Adipocyte (in vitro differentiated cells): ENCODE measurements at places on chromosomes 13 and 19.

GRCh38 chr19:37932985-37933936, 26.3 kb downstream of the SIPA1L3 start:
- DNase-seq: peak; percentile 19

GRCh38 chr13:25018729-25019115, 77.2 kb upstream of the PABPC3 start:
- DNase-seq: no peak

DNA sequence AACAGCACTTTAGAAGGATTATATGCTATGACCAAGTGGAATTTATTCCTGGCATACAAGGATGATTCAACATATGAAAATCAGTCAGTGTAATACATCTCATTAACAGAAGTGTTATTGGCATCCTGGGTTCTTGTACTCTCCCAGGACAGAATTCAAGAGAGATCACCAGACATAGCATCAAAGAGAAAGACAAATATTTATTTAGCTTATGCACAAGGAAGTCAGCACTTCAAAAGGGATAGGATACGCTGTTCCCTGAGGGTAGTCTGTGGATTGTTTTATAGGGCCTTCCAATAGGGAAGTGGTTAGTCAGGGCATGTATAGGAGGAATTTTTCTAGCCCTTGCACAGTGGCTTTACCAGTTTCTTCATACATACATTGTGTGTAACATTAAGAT, 1238.0 kb downstream of the PCDH17 start:
- DNase-seq: no peak

- DNase-seq: peak; percentile 80
These were observed 674 bp downstream of the BRD4 start for GRCh38 chr19:15331419-15332310.

- no peak for DNase-seq
These were observed 14.5 kb upstream of the ZNF414 start for GRCh38 chr19:8528500-8528899.

DNA sequence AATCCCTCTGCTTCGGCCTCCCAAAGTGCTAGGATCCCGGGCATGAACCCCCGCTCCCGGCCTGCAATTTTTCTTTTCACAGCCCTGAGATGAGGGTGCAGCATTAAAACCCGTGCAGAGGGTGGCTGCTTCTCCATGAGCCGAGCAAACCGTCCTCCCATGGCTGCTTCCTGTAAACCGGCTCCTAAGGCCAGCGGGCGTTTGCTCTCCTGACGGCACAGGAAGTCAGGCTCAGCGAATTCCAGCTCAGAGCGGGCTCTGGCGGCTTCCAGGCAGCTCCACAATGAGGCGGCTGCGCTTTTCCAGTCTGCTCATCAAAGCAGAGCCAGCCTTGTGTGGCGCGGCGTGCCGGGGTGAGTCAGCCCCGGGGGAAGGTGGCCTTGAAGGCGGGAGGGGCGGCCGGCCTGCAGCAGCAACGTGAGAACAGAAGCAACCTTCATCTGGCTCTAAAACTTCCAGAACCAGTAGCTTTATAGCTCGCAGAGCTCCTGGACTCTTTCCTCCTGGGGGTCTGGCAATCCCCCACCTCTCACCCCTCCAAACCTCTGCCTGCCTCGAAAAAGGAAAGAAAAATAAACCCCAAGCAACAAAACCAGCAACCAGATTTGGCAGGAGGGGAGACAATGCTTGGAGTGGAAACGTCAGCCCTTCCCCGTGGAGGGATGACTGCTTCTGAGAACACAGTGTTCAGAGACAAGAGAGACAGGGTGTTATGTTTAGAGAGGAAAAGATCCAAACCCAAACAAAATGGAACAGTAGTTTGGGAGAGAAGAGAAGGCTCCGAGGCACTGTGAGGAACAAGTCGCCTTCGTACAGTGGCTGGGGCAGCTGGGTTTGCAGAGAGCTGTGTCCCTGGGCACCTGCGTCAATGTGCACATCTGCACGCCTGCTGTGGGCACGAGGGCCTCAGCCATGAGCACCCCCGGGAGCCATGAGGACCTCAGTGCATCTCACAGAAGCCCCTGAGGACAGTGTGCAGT, 67.8 kb downstream of the GADD45B start:
- peak; percentile 98 for DNase-seq

DNA sequence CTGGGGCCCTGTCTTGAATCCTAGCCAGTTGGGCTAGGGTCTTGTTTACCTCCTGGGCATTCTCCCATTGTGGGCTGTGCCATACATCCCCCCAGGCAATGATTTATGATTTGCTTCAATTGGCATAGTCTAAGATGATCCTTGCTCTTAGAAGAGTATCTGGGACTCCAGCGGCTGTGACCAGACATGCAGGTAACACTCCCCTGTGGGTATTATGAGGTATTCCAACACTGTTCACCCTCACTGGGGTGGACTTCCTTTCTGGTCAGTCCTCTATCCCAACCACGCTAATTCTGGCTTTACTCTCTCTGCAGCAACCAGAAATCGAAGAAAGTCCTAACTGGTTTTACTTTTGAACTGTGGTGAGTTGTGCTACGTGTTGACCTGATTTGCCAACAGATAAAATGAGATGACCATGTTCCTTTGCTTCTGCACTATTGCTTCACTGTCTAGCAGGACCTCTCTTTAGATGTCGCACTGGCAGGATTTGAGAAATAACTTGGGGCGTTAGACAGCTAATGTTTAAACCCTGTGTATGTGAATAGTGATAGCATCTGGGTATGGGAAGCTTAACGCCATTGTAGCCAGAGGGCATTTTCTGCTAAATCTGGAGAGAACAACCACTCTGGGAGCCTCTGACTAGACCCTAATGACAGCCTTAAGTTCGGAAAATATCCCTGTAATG, 6.7 kb upstream of the LRCH1 start:
- DNase-seq: no peak

DNA sequence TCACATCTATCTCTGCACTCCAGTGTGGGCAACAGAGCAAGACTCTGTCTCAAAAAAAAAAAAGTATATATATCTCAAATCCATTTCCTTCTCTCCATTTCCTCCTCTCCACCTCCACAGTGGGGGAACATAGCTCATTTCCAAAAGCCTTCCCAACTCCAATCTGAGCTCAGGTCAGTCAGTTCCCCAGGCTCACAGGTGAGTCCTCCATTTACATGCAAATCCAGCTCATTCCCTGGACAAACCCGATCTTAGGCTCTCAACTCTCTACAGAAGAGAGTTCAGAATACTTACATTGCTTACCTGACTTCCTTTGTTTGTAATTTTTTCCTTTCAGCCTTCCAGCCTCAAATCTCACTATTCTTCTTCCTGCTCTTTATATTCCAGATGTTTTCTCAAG, 518.3 kb downstream of the GPC6 start:
- DNase-seq: no peak

DNA sequence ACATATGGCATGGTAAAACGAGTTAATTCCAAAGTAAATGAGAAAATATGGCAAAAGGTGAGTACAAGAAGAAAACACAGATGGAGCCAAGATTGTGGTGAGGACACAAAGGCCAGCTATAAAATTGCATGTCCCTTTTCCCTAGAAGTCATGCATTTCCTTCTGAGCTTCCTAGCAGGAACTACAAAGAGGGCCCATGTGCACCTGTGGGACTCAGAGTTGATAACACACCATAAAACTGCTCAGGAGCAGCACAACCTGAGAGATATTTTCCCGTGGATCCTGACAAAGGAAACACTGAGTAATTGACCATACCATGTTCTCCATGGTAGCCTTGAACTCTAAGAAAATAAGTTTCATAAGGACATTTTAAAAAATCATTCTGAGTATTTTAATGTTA, 228.3 kb downstream of the DLEU7 start:
- DNase-seq: no peak

- DNase-seq: no peak
These were observed 104.6 kb upstream of the VSTM2B start for GRCh38 chr19:29421196-29421545.

DNA sequence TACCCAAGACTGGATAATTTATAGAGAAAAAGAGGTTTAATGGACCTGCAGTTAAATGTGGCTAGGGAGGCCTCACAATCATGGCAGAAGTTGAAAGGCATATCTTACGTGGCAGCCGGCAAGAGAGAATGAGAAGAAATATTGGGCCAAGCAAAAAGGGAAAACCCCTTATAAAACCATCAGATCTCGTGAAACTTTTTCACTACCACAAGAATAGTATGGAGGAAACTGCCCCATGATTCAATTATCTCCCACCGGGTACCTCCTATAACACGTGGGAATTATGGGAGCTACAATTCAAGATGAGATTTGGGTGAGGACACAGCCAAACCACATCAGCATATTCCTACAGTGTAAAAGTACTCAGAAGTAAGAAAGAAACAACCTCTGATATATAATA, 4.7 kb upstream of the KBTBD7 start:
- no peak for DNase-seq

GRCh38 chr13:107035778-107036177, 467.8 kb upstream of the ARGLU1 start:
- peak; percentile 80 for DNase-seq

DNA sequence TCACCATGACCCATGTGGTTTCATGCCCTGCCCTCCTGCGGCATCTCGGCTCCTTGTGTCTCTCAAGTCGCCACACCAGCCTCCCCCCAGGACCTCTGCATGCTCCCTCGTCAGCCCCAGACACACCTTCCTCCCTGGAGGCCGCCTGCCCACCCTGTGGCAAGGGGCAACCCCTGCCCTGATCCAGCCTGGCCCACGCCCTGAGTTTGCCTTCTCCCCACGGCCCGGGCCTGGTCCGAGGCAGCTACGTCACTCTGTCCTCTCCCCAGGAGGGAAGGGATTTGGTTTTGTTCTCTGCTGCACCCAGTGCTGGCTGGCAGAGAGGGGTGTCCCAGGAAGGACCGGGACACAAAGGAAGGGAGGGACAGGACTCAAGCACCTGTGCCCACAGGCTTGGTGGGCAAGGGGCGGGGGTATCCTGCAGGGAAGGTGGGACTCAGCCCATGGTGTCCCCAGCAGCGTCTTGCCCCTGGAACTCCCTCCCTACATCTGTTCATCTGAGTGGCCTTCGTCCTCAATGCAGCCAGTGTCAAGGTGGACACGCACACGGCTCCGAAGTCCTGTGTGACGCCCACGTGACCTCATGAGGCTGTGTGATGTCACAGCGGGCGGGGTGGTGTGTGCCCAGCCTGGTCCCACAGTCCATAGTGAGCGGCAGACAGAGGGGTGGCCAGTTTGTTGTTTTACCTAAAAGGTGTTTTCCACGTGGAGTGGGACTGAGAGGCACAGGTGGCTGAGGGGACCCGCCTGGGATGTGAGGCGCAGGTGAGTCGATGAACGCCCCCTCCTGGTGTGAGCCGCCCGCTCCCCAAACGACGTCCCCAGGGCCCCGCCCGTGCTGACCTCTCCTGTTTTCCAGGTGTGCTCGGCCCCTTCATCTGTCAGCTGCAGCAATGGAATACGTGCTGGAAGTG, at the start of gene TEX29:
TSS of gene TEX29 (plus strand) at position 645 of the 914 bp plus-strand sequence. CDS start at position 894, 249 bp downstream.
- DNase-seq: no peak

- DNase-seq: no peak
These were observed 2.8 kb upstream of the CERS4 start for GRCh38 chr19:8206147-8207087.

GRCh38 chr19:15748239-15748638, 10.5 kb downstream of the OR10H3 start:
- DNase-seq: no peak

DNA sequence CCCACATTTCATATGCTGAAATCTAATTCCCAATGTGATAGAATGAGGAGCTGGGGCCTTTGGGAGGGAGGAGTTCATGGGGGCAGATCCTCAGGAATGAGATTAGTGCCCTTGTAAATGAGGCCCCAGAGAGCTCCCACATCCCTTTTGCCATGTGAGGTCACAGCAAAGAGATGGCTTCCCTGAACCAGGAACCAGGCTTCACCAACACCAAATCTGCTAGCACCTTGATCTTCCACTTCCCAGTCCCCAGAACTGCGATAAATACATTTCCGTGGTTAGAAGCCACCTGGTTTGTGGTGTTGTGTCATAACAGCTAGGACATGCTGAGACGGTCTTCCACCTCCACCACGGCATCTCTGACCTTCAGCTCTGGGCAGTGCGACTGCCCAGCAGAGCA, 62.1 kb downstream of the ING1 start:
- no peak for DNase-seq

DNA sequence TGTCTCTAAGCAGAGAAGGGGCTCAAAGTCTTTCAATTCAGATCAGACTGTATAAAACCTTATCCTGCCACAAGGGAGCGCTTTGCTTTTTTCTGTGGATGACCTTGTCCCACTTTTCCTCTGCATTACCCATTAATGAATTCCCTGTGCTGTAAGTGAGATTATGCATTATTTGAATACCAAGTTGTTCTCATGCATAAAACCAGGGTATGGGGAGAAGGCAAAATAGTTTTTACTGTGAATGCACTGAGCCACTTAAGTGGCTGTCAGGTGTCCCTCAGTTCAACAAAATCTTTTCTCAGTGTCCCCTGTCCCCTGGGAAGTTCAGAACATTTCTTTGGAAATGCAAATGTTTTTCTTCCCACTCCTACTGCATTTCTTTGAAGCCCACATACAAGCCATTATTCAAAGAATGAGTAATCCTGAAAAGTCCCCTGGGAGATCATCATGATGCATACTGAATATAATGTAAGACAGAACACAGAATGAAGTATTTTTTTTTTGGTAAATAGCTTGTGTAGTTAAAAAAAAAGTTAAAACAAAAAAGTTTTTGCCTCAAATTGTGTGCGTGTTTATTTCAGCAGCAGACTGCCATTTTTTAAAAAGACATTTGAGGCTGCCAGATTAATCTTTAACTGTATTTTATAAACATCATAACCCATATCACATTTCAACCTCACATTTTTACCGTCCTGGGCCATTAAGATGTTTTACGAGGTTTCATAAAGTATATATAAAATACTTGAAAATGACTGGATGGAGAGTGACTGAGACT, 506.7 kb upstream of the PCDH9 start:
- DNase-seq: peak; percentile 86

DNA sequence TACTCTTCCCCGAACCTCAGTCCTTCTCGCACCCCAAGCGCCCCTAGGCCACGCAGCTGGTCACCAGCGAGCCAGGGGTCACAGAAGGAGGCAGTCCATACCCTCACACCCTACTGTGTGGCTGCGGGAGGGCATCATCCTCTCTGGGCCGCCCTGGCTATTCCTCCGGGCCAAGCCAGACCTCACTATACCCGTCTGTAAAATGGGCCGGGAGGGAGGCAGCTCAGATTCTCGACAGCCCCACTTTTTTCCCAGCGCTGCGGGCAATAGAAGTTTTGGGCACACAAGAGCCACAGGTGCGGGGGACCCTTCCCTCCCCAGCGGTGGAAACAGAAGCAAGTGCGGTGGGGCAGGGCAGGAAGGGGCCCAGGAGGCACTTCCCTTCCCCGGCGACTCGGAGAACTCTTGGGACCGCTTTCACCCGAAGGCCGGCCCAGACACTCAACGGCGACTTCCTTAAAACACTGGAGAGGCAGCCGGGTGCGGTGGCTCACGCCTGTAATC, 5.6 kb upstream of the ARRDC2 start:
- DNase-seq: no peak

DNA sequence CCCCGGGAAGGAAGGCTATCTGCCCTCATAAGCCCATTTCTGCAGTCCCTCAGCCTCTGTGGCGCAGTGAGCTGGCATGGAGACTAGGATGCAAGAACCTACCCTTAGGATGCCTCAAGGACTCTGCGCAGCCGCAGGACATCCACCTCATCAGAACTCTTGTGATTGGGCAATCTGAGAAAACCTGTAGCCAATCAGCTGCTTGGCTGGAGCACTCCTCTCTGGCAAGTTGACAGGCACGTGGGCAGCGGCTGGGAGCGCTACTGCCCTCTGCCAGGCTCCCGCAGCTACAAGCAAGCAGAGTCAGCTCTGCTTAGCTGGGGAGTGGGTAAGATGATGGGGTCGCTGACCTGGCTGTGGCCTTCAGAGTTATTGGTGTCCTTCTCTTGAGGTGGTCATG, 1.5 kb upstream of the ECSIT start:
- peak; percentile 65 for DNase-seq
